ENCODE measurements at places on chromosomes 2 and 18.
A peak's percentile ranks its signal among the peaks of the same experiment; 100 is the strongest.

GRCh38 chr18:59834267-59834666 is 65.5 kb upstream of the PMAIP1 start:
- DNase-seq, result no peak

DNA sequence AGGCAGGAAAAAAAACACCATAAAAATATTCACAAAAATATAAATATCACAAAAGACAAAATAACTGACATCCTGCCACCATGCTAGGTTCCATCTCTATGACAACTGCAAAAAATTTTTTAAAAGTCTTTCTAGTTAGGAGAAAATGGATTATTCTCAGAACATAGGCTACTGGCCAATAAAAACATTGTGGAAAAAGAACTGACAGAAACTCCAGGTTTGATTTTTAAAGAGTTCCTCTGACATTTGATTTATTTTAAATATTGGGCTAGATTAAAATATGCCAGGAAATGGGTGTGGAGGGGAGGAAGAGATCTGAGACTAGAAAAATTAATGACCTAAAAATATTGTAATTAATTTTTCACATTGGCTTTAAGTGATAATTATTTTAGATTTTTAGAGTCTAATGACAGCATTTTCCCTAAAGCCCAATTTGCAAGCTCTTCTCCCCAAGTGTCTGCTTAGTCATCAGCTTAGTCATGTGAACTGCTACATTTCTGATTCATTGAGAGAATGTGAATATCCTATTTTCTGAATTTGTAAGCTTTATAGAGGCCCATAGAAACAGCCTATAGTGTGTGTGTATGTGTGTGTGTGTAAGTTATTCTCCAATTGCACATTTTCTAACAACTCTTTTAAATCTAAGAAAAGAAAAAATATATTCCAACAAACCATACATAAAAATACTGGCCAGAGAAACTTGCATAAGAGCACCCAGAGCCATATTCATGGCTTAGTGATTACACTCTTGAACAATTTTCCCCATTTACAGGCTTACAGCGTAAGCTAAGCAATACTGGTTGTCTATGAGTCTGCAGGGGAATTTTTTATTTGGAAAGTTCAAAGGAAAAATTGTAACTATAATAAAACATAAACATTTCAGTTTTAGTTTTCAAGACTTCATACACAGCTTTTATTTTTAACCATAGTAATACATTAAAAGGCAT is 48.4 kb downstream of the TMEFF2 start:
- DNase-seq, result no peak

DNA sequence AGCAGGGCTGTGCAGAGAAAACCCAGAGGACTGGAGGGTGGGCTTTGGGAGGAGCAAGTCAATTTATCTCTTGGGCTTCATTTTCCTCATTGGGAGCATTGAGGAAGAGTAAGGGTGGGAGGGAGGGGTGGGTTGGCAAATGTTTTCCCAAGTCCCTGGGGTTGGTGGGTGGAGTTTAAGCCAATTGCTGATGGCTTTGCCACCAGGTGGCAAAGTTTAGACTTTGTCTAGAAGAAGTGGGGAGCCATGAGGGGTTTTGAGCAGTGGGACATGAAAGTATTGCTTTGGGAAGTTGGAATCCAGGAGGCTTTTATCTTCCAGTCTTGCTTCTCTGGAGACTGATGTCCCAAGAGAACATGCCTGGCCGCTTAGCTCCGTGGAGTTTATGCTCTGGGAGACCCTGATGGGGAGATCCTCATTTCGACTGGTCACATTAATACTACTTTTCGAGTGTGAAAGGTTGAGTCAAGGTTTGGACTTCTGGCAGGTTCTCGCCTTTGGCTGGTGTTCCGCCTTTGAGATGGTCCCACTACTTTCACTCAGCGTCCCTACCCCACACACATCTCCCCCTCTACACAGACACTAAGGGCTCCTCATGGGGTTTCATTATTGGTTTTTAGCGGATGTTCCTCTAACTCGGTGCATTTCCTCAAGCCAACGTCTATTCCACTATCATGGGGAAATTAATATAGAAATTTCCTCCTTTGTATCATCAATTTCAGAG is 126.7 kb downstream of the PRKCE start:
- no peak for DNase-seq

- no peak for DNase-seq
Measured at GRCh38 chr2:69010437-69011194, 2.4 kb upstream of the ANTXR1 start.

DNA sequence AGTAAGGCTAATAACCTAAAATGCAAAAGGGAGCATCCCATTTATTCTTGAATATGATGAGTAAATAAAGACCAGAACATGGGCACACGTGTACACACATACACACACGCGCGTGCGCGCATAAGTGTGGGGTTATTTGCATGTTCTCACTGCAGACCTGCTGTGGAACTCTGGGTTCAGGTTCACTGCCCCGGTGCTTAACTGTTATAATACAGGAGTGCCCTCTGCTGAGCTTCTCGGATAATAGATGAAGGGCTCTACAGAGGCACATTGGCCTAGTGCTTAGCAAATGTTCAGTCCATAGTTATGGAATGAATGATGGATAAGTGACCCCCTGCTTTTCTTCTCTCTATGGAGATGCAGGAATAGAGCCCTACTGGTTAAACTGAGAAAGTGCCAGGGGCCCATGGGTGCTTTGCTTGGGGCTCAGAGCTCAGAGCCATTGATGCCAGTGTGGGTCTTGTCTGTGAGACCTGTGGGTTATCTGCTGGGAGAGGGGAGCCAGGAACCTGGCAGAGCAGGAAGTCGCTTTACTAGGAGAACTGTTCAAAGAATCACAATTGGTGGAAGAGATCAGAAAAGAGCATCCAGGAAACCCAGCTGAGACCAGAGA is 3.6 kb upstream of the ARL4C start:
- DNase-seq, result peak; percentile 57

- DNase-seq, result no peak
Measured at GRCh38 chr2:176118601-176119339, 2.2 kb downstream of the HOXD10 start.

- no peak for DNase-seq
Measured at GRCh38 chr2:52429171-52429570, 1338.4 kb upstream of the CHAC2 start.

DNA sequence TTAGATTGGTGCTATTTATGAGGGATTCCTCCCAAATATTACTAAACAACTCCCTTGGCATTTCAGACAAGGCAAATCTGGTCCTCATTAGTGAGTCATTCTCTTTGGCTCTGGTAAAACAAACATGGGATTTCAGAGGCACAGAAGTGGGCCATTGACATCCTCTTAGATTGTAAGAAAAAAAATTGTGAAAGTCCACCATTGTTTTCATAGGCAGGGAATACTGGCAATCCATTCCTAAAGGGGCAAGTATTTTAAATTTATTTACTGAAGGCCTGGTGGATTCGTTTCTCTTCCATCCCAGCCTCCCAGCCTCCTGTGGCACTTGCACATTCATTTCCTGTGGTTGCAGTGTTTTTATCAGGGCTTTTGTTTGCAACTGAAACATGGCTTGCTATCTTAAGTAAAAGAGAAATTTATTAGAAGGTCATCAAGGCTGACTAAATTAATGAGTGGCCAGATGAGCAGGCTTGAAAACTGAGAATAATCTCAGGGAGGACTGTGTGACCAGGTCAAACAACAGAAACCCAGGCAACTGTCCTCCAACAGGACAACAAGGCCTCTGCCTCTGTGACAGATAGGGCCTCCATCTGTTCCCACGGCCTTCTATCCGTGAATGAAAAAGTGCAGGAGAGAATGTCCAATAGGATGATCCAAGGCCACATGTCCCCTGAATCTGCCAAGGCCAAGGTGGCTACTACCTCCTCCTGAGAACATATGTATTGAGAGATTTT is 23.1 kb upstream of the TNFAIP6 start:
- no peak for DNase-seq

DNA sequence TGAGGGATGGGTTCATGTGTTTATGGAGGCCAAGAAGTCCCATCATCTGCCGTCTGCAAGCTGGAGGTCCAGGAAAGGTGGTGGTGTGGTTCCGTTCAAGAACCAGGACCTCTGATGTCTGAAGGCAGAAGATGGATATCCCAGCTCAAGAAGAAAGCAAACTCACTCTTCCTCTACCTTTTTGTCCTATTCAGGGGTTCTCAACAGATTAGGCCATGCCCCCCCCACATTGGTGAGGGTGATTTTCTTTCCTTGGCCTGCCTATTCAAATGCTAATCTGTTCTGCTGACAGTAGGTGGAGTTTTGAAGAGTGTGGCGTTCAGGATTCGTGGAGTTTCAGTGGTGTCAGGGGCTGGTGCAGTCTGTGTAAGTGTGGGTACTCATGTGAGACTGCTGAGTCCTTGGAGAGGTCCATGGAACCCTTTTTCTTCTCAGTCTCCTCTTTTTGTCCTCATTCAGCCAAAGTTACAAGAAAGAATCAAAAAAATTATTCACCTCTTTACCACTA is 5.9 kb downstream of the MSL3B start:
- no peak for DNase-seq

DNA sequence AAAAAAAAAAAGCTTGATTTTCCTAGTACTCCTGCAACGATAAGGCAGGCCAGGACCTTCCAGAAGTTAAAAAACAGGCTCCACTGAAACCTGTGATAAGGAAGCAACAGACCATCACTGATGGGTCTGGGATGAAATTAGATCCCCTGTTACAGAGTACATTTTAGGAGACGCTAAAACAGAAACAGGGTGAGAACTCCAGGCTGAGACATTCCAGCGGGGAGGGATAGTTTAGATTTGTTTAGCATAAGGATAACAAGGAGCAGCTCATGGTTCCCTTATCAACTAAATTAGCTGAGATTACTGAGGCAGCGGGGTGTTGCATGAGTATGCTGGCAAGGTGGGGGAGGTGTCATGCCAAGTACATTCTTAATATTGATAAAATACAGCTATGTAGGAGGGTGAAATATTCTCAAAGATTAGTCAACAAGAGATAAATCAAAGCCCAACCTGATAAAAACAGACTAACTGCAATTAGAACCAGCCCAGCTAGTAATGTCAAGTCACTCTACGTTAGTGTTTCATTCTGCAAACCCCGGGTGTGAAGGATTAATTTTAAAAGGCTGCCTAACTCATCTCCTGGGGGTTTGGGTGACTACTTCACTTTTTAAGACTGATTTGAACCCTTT is 75.0 kb upstream of the BZW1 start:
- no peak for DNase-seq

DNA sequence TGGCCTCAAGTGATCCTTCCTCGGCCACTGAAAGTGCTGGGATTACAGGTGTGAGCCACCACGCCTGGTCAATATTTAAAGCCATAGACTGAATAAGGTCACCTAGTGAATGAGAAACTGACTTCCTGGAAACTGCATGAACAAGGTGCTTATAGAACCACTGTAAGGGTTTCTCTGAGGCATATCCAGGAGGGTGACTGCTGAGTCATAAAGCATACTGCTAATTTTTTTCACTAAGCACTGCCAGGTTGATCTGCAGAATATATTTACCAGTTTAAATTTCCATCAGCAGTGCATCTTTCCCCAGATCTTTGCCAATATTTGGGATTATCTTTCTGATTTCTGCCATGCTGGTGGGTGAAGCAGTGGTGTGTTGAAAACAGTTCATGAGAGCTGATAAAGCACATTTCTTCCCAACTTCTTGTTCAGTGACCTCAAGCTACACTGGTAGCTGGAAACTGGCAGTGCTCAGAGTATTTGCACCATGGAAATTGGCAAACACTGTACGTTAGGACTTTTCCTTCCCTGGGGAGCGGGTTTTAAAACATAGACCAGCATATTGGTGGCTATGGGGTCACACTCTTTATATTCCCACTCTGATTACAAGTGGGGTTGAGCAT is 4.2 kb upstream of the CLIP4 start:
- no peak for DNase-seq

- DNase-seq, result no peak
Measured at GRCh38 chr2:234378440-234378839, 118.4 kb downstream of the ARL4C start.

DNA sequence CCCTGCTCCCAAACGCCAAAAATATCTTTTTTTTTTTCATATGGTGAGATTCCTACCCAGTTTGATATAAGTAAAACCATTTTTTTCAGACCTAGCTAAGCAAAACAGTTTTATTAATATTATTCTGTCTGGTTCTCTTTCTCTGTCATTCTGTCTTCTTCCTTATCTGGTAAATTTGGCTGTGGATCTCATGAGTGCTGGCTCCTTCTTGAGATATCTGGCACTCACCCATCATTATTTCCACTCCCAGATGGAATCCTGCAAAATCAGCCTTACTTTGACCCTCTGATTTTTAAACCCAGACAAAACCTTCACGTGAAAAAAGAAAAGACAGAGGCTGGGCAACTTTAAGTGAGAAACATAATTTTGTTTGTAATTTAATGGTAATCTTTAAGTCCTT is 373.6 kb downstream of the NYAP2 start:
- DNase-seq, result no peak

GRCh38 chr2:129318581-129319421 is 660.7 kb upstream of the RAB6C start:
- no peak for DNase-seq

DNA sequence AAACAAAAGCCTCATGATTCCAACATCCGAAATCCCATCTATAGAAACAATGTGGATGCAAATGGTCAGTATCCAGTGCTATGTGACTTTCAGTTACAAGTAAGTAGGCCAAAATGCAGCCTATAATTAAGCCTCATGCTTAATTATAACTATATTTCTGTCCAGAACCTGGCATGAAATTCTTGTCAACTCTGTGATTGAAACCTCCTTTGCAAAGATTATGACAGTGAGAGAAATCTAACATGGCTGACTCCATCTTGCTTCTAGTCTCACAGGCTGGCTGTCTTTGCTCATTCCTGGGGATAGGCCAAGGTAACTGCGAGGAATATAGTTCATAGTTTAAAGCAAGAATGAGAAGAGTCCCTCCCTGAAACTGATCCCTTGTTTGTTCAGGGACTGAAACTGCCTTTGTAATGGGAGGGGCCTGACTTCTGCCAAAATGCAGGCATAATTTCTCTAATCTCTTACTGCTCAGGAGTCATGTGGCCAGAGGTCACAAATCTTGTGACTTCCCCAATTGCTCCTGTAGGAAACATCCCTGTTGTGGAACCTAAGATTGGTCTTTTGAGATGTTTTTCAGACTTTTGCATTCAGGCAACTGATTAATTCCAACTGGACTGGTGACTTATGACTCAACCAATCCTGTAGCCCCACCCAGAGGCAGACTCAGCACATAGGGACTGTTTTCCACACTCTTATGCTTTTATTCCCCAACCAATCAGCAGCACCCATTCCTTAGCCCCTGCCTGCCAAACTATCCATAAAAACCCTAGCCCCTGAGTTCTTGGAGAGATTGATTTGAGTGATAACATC is 84.5 kb upstream of the TLK1 start:
- no peak for DNase-seq

DNA sequence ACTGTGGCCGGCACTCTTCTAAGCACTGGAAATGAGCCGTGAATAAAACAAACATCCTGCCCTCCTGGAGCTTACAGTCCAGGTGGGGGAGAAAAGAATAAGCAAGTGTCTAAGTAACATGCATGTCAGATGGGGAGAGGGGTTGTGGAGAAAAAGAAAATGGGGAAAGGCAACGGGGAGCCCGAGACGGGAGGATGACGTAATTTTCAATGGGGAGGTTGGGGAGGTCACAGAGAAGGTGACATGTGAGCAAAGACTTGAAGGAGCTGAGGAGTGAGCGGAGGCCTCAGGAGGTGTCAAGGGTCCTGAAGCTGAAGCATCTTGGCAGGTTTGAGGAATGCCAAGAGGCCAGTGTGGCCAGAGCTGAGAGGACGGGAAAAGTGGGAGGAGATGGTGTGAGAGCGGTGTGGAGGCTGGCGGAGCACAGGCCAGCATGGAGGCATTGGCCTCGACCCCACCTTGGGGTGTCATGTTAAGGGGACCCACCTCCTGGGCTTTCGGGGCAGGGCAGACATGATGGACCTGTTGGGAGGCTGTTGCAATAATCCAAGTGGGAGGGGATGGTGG is 15.0 kb upstream of the NTSR2 start:
- no peak for DNase-seq

- DNase-seq, result no peak
Measured at GRCh38 chr2:112295407-112296078, 20.1 kb downstream of the ZC3H6 start.

Measured in stimulated activated CD8-positive, alpha-beta memory T cell treated with anti-CD3 and anti-CD28 coated beads, Interleukin-12 subunit alpha, Interleukin-12 subunit beta, amount 100 ng/mL, for 1 hour (primary cell).